T-cell (primary cell): ENCODE measurements at places on chromosomes 3 and 15.

GRCh38 chr15:74869726-74870407 is 3.3 kb downstream of the SCAMP2 start:
- peak; percentile 38 for DNase-seq

DNA sequence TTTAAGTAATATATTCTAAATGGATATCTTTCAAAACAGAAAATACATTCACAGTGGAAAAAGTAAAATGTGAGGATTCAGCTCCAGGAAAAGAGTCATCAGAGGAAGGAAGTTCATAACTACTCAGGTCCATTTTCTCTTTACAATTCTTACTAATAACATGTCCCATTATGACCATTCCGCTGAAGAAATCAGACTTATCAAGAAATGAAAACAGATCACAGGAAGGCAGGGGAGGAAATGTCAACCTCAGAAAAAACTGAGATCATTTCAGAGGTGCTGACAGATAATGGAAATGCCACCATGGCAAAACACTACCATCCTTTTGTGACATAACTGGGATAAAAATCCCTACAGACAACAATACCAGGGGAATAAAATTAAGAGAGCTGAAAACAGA is 139.5 kb downstream of the MAGI1 start:
- DNase-seq = no peak

DNA sequence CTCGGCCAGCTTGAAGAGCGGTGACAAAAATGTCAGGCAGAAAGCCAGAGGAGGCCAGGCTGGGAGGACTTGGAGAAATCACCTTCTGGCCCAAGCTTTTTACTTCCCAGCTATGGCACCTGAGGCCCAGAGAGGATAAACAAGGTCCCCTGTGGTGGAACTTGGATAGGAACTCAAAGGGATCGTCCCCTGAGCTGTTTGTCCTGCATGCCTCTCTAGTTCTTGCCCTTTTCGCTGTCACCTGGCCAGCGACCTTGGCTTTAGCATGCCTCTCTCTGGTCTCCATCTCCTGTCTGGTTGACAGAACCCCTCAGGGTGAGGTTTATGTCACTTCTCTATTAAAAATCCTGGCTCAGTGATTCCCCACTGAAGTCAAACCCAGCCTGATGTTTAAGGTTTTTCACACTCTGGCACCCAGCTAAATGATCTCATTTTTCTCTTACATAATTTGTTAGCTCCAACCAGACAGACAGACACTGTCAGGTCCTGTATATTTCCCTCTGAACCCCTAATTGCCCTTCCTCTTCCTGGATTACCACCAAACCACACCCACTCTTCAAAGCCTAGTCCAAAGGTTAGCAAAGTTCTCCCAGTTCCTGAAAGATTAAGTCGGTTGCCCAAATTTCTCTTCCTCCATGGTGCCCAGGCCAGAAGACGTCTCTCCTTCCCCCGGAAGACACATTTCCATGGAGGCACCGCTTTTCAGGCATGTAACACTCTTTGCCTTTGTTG is 169.1 kb downstream of the FAM43A start:
- no peak for DNase-seq

DNA sequence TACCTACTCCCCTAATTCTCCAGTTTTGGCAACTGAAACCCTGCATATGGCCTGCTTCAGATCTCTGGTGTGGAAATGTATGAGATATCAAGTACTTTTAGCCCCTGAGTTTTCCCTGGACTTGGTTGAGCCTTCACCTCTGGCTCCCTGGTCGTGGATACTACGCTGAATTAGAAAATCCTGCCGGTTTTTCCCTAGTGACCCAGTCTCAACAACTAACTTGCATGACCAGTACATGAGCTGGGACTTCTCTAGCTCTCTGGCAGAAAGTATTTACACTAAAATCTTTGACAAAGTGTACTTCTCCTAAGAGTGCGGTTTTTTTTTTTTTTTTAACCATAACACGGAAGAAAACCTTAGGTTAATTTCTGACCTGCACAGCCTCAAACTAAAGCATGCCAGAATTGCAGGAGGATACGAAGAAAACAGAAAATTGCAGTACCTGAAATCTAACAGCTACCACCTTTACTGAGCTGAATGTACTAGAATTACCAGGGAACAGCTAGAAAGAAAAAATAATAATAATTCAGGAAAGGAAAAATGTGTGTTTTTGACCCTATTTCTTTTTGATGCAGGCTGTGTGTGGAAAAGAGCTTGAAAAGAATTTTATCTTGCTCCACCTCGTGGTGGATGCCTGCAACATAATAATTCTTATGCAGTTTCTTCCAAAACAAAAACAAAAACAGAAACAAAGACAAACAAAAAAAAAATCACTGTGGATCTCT is 165.6 kb downstream of the GMNC start:
- no peak for DNase-seq

GRCh38 chr15:71115567-71116351 is 488 bp downstream of the THSD4 start:
- no peak for DNase-seq

DNA sequence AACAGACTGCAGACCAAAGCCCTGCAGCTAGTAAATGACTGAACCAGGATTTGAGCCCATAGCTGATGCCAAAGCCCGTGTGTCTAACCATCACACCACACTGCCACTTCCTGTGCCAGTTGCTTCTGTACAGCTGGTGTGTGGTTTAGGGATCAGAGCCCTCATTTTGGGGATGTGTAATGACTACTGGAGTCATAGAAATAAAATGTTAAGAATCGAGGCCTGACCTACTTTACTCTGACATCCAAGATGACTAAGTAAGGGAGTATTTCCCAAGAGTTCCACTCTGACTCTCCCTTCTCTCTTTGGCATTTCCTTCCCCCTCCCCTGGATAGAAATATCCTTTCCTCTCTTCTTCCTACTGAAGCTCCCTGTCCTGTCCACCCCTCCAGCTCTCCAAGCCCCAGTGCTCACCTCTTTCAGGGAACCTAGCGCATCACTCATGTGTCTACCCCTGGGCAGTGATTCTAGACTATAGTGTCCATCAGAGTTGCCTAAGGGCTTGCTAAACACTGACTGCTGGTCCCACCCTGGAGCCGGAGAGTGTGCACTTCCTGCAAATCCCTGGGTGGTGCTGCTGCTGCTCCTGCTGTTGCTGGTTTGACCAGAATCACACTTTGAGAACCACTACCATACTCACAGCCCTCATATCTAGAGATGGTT is 53.8 kb downstream of the MGLL start:
- DNase-seq = no peak

GRCh38 chr3:177357352-177358090 is 160.2 kb upstream of the TBL1XR1 start:
- no peak for DNase-seq

GRCh38 chr3:126533506-126533905 is 9.6 kb downstream of the CHST13 start:
- no peak for DNase-seq

- DNase-seq = no peak
Observed at GRCh38 chr3:137789236-137789635, 25.1 kb downstream of the SOX14 start.

DNA sequence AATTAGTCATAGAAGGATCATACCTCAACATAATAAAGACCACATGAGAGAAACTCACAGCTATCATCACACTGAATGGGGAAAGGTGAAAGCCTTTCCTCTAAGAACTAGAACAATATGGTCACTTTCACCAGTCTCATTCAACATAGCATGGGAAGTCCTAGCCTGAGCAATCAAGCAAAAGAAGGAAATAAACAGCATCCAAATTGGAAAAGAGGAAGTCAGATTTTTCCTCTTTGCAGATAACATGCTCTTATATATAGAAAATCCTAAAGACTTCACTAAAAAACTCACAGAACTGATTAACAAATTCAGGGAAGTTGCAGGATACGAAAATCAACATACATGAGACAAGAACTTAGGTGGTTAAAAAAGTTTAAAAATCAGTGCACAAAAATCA is 24.7 kb downstream of the MAP3K13 start:
- no peak for DNase-seq

GRCh38 chr3:139120086-139121056 is 75.7 kb upstream of the PRR23C start:
- no peak for DNase-seq

DNA sequence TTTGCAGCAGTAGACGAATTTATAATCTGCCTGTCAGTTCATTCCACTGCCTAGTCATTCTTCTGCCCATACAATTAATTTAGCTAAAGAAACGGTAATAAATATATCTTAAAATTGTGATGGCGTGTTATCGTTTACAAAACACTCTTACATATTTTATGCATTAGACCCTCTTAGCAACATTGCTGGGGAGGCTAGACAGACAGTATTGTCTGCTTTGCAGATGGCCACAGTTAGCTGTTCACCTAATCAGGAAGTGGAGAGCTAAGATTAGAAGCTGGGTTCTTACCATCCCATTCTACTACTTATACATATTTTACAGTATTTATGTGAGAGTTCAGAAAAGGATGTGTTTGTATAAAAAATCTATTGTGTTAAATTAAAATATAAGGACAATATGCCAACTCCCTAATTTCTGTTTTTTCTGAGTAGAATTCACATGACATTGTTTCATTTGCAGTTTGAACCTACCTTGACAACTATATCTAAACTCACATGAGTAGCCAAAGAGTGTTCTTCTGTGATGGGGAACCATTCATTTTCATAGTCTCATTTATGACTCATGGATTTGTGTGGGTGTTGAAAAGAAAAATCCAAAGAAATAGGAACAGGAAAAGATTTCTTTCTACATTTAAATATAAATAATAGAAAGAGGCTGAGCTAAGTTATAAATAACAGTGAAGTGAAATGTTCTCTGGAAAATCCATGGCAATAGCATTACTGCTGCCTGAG is 41.7 kb upstream of the C3orf80 start:
- no peak for DNase-seq

GRCh38 chr3:149247008-149247710 is 25.5 kb upstream of the CP start:
- DNase-seq = no peak

DNA sequence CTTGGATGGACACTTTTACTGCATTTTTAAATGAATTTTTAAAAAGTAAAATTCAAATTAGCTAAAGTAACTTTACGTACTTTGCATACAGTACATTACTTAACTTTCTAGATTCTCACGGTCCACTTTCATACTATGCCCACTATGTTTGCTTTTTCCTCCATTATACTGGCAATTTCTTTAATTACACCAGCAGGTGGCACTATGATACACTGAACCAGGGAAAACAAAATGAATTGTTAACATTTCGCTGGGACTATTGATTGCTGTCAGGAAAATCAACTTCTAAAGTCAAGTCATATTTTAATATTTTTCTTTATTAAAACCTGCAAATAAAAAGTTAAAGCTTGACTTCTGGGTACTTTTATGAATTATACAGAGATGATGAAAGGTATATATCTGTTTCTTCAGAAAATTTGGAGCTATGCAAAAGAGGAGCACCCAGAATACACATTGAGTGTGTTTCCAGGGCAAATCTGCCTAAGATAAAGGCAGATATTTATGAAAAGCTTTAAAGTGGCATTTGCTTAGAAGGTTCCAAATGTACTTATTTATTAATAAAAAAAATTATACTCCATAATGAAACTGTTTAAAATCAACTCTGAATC is 21.8 kb upstream of the POU1F1 start:
- DNase-seq = no peak

GRCh38 chr3:106510206-106510605 is 641.4 kb upstream of the CBLB start:
- DNase-seq = no peak

GRCh38 chr15:57667171-57667849 is 39.2 kb upstream of the POLR2M start:
- peak; percentile 19 for DNase-seq

GRCh38 chr3:36303286-36303685 is 77.0 kb upstream of the STAC start:
- DNase-seq = no peak

DNA sequence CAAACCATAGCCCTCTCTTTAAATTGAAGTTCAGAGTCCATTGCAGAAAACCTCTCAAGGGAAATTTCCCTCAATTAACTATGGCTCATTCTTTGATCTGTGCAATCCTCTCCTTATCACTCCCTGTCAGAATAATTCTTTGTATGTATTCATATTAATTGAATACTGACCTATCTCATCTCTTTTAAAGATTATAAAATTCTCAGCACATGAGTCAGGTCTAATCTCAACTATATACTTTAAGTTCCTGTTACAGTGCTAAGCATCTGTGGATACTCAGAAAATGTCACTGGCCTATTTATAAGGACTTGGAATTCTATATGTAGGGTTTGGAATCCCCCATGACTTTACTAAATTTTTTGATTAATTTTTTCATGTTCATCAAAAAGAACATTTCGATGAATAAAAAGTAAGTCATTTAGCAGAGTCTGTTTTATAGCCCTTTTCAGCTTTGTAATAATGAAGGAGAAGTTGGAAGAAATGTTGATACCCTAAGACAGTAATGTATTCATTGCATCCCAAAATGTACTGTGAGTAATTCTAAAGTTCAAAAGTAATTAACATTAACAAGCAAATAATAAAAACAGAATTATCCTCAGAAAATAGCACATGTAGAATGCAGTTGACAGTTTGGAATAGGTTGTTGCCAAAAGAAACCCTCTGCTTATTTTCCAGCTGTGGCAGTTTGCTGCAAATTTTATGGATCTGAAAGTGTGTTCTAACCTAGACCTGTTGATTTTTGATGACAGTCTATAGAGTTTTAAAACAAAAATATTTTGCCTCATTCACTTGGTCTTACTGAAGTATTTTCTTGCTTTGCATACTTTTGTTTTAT is 503.4 kb upstream of the CBLB start:
- no peak for DNase-seq
